ENCODE measurements at places on chromosomes 7 and 10.

DNA sequence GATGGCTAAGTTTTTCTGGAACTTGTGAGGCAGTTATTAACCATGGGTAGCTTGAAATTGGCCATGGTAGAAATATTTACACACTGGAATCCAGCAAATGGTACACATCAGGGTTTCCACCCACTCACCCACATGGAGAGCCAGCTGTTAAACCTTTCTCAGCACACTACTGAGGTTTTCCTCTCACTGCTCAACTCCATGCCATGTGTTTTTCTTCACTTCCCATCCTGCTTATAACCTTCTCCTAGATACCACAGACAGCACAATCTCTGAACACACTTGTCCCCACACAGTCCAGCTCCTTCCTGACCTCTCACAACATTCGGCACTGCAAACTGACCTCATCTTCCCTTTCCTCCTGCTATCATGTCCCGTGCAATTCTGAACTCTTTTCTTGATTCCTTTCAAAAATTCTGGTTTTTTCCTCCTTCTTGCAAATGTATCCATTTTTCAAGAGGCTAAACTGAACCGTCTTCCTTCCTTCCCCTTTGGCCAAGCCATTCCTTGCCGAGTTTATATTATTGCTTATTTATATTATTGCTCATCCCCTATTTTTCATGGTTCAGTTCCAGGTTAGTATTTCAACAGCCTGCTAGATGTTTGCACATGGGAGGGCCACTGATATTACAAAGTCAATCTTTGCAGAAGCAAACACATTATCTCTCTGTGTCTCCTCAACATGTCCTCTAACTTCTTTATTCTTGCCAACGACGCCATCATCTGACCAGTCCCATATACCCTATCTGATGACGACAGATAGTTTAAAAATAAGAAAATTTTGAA lies 606.4 kb downstream of the SORCS1 start:
- DNase-seq: no peak

DNA sequence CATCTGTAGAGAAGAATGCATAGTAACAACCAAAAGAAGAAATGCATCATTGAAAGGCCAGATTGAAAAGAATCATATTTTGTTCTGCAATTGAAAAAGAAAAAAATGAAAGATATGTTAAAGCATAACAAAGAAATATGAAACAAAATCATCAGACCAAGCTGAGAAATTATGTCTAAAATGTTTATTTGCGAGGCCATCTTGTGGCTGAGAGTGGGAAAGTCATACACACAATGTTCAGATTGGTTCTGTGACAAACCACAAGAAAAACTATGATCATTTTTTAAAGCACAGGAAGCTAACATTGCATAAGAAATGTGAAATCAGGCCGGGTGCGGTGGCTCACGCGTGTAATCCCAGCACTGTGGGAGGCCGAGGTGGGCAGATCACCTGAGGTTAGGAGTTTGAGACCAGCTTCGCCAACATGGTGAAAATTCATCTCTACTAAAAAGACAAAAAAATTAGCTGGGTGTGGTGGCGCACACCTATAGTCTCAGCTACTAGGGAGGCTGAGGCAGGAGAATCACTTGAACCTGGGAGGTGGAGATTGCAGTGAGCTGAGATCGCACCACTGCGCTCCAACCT lies 36.6 kb downstream of the ABCB5 start:
- no peak for DNase-seq

DNA sequence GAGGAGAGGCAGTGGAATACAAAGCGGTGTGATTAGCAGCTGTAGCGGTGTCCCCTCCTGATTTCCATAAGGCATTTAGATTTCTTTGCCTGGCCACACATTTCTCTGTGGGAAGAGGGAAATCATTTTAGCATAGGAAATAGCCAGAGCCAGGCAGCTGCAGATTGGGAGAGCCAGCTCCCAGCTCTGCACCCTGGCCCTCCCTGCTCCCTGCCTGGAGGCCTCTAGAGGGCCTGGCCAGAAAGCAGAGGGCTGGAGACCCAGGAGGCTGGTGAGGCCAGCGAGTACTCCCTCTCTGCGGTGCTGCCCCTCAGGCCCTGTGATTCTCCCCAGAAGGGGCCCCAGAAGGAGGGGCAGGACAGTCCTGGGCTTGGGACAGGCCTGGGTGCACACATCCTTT lies 85.7 kb downstream of the C10orf105 start:
- no peak for DNase-seq

GRCh38 chr7:116443101-116443523 lies 56.4 kb upstream of the CAV2 start:
- no peak for DNase-seq

DNA sequence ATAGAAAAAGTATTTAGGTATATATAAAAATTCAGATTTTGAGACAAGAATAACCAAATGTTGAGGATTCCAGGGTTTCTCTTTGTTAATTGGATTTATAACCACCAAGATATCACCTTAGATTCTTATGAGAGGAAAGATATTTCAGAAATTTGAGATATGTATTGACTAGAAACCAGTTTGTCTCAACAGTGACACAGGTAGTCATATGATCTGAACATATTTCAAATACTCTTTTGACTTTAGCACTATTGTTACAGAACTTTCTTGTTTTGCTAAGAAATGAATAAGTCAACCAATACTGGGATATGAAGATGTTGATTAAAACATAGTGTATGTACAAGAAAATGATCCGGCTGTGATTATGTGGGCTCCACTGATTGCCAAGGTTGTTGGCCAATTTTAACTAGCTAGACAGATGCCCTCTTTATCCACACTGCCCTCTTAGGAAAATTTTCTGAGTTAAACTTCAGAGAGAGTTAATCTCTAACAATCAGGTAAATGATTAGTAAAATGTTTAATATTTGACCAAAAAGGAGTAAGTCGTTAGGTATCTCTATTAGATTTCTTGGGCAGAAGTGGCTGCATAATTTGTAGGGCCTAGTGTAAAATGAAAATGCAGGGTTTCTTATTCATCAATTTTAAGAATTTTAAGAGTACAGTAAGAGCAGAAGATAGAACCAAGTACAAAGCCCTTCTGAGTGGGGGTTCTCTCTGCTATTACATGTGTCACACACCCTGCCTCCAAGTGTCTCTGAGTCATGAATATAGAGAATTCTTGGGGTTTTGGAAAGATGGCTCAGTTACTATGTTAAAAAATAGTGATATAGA lies 376.0 kb downstream of the TFEC start:
- DNase-seq: no peak

DNA sequence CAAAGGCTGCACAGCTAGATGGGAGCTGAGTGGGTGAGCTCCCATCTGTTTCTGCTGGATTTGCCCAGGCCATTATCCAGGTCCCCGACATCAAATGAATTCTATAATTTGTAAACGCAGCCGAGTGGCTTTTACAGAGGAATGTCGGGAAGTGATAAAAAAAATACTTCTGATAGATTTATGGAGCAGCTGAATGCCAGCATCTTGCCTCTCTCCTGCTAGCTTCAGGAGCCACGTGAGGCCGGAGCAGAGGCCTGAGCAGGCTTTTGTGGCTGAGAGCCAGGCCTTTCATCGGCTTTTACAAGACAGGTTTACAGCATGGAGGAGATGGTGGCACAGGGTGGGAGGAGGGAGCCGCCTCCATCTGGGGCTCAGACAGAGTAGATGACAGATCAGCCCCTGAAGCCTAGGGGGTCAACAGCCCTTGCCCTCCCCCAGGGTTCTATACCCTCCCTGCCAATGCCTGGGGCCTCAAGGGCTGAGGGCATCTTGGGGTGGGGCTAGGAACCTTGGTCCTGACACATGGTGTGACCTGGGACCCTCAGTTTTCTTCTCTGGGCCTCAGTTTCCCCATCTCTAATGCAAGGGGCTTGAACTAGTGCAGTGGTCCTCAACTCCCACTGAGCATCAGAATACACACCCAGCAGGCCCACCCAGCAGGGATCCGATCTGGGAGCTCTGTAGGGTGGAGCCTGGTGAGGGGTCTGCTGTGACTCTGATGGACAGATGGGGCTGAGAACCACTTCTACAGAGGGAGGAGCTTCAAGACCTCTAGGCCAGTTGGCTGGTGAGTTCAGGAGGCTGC lies 44.2 kb upstream of the PCBD1 start:
- no peak for DNase-seq

- DNase-seq: no peak
Observed at GRCh38 chr10:123134343-123134914, 1.3 kb upstream of the HMX3 start.

DNA sequence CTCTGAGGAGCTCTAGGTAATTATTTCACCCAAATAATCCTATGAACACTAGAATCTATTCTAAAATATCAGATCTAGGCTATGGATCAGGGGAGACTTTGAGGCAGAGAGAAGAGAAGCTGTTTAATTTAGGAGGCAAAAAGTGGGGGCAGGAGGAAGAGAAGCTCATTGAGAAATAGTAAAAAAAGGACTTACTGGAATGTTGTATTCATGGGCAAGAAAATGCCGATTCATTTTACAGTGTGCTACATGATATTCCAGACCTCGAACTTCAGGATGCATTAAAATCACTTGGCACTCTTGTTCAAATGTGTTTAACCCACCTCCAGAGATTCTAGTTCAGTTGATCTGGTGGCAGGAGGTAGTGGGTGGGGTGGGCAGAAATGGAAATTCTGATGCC lies 109.5 kb upstream of the ITGB1 start:
- no peak for DNase-seq

DNA sequence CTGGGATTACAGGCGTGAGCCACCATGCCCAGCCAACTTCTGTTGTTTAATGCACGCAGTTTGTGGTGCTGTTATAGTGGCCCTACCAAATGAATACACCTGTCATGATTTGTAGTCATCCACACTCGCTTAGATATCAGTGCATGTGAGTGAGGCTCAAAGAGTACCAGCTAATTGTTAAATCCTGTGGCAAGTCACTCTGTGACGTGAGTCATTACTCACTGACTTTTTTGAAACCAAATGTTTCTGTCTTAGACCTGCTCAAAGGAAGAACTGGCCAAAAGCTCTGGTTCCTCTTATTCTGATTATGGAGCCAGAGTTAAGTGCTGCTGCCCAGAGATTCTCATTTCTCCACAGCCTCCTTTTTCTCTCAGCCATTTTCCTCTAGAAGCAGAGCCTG lies 109.4 kb downstream of the PRKAG2 start:
- no peak for DNase-seq

DNA sequence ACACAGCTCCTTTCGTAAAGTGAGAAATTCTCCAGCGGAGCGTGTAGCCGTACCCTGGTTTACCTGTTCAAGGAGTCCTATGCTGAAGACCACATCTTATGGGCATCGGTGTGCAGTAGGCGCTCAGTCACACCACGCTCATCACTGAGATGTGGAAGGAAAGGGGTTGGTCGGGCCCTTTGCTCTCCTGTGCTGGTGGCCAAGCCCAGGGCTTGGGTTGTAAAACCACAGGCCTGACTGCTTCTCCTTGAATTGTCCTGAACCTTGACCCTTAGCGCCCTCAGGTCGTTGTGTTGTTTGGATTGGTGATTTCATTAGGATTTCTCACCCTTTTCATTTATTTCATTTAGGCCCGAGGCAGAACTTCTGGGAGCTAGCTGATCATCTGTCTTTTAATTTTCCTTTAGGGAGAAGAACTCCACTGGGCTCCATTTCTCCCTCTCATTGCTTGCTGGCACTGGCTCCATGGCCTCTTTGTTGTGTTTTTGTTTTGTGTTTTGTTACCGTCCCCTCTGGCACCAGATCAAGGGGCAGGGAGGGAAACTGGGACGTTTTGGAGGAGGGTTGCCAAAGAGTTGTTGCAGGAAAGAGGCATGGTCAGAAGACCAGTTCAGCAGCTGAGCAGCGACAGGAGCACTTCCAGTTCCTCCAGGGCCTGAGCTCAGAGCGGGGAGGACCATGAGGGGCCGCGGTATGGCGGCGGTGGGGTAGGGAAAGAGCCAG lies 511.4 kb upstream of the GALNT17 start:
- no peak for DNase-seq

DNA sequence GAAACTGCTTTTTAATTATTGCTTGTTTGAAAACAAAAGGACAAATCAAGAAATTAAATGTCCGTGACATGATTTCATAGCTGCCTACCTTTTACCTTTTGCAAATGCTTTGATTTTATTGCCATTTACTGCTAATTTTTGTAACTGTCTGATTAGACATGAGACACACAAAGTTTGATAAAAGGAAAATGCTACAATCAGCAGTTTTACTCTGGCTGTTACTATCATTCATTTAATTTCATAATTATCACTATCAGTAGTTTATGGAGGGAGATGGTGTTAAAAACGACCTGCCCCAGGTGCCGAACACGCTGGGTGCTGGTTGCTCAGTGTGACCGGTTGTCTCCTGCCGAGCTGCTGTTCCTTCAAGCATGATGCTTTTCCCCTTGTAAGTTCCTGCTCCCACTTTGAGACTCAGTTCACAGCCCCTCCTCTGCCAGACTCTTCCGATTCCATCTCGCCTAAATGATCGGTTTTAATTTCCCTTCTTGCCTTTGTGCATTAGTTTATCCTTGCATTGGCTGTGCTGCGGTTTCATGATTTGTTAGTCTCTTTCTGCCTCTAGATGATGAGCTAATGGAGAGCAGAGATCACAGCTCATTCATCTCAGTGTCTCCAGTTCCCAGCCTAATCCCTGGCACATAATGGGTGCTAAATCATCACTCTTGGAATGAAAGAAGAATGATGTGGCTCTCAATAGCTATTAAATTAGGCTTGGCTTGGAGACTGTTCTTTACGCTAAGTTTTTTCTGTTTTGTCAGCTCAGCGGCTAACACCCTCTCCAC lies 110.6 kb downstream of the PFKFB3 start:
- no peak for DNase-seq

DNA sequence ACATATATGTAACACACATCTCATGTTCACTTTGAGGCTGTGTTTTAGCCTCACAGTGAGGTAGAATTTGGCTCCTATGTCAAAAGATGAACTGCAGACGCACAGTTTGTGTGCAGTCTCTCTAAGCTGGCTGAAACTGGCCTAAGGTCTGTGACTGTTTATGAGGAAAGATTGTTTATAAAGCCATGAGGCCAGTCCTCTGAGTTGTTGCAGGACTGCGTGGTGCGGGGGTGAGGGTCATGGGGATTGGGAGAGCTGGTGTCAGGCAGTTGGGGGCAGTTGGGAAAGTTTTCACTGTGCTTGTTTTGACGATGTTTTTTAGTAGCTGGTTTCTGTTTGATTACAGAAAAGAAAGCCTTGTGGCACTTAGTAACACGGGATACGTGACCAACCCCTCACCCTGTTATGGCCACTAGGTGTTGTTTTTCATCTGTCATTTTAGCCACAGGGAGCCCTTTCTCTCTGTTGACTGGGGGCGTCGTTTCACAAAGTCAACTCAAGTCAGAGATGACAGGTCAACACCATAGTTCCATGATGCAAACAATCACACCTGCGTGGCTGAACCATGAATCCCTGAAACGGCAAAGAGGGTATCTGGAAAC lies 310.9 kb downstream of the CCDC3 start:
- no peak for DNase-seq

DNA sequence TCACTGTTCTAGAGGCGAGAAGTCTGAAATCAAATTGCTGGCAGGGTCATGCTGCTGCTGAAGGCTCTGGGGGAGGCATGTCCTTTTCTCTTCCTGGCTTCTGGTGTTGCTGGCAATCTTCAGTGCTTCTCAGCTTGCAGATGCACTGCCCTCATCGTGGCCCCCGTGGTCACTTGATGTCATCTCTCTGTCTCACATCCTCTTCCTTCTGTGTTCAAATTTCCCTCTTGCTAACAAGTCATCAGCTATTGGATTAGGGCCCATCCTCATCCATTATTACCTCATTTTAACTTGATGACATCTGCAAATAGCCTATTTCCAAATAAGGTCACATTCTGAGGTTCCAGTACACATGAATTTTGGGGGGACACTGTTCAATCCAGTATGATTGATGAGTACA lies 36.6 kb upstream of the SRGN start:
- DNase-seq: no peak

GRCh38 chr10:103086261-103086660 lies 106.8 kb downstream of the NT5C2 start:
- DNase-seq: no peak
